ENCODE measurements at places on chromosomes 3 and 15.

DNA sequence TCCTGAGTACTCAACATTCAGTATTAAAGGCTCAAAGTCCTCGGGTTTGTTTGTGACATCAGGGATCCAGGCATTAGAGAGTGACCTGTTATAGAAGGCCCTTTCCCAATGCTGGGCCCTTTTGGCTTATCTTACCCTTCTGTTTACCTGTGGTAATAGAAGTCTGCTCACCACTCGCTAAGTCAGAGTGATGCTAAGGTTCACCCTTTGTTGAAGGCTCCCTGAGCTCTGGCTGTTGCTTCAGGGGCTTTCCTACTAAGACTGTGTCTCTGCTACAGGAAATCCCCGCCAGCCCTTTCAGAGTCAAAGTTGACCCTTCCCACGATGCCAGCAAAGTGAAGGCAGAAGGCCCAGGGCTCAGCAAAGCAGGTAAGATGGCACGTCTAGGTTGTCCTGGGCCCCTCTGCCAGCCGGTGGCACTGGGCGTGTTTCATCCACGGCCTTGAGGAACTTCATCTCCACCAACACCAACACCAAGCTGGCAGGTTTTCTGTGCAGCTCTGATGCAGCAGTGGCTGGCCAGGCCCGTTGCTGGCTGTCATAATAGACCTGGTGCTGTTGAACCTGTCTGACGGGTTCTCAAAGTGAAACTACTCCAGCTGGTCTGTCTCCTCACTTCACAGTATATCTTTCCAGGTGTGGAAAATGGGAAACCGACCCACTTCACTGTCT is 99.1 kb downstream of the DNASE1L3 start:
- DNase-seq: no peak

- DNase-seq: no peak
Observed at GRCh38 chr15:45101749-45102148, 12.2 kb downstream of the DUOX2 start.

GRCh38 chr3:172189987-172190603 is 150.7 kb downstream of the FNDC3B start:
- no peak for DNase-seq

- DNase-seq: no peak
Observed at GRCh38 chr15:57557267-57557666, 34.4 kb upstream of the MYZAP start.

GRCh38 chr15:23532024-23532423 is 33.5 kb upstream of the MKRN3 start:
- no peak for DNase-seq

- no peak for DNase-seq
Observed at GRCh38 chr3:177842743-177843734, 645.8 kb upstream of the TBL1XR1 start.

- no peak for DNase-seq
Observed at GRCh38 chr3:113205481-113205880, 5.9 kb upstream of the BOC start.

GRCh38 chr3:41277790-41278465 is 78.6 kb downstream of the CTNNB1 start:
- no peak for DNase-seq

DNA sequence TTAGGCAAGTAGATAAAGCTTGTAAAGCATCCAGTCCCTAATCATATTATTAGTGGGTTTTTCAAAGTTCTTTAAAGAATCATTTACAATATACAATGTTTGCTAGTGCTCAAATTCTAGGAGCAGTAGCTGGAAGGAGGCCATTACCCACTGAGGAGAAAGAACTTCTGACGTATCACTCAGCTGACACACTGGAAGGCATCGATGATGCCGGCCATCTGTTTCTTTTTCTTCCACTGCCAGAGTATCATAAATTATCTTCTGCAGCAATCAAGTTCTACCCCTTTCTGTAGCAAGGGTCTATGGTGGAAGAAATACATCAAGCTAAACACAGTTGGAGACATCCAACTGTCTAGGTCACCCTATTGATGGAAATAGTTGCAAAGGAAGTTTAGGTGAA is 243.2 kb upstream of the LRRN1 start:
- DNase-seq: no peak

DNA sequence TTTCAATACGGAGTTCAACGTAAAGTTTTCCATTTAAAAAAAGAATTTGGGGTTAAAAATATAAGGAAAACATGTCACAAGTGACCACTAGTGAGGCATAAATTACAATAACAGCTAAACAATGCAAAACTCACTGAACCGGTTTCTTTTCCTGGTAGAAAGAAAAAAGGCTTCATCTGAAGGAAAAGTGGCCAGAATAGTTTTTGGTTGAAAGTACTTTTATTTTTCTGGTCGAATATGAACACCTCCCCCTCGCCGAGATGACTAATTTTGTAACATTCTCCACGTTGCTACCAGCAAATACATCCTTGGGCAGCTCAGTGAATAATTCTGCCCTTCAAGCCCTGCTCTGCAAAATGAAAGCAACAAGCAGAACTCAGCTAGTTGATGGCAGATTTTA is 3.9 kb upstream of the SRGAP3 start:
- DNase-seq: peak; percentile 51

DNA sequence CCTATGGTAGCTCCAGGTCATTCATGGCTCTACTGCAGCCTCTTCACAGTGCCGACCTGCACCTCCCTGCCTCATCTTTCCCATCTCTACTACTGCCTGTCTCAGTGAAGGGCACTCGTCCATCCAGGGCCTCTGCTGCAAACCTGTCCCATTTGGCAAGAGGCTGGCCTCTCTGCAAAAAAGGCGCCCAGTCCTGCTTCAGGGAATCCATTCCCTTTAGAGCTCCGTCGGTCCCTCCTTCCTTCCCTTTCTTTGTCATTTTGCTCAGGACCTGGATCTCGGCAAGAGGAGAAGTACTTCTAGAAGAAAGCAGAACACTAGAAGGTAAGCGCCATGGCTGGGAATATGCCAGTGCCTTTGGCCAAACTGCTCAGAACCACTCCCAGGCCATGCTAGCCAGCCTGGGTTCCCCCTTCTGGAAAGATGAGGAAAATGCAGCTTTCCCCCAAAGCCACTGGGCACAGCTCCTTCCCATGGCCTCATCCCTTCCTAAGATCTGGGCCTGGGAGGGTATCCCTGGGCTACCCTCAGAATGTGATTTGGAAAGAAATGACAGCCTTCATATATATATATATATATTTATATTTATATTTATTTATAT is 6.4 kb upstream of the ISL2 start:
- peak; percentile 72 for DNase-seq

DNA sequence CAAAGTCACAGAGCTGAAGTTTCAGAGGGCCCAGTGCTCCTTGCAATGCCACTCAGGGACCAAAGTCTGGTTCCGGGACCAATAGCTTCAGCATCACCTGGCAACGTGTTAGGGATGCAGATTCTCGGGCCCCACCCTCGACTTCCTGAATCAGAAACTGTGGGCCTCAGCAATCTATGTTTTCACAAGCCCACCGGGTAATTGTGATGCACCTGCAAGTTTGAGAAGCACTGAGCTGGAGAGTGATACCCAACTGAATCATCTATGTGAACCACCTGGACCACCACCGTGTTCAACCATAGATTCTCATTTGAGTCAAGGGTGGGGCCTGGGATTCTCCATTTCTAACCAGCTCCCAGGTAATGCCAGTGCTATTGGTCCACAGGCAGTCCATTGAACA is 55.7 kb downstream of the CORO2B start:
- no peak for DNase-seq

GRCh38 chr3:52280050-52280461 is 1.6 kb upstream of the WDR82 start:
- no peak for DNase-seq

GRCh38 chr3:177694316-177694715 is 497.0 kb upstream of the TBL1XR1 start:
- no peak for DNase-seq

- DNase-seq: no peak
Observed at GRCh38 chr15:85710340-85710842, 84.3 kb downstream of the KLHL25 start.

DNA sequence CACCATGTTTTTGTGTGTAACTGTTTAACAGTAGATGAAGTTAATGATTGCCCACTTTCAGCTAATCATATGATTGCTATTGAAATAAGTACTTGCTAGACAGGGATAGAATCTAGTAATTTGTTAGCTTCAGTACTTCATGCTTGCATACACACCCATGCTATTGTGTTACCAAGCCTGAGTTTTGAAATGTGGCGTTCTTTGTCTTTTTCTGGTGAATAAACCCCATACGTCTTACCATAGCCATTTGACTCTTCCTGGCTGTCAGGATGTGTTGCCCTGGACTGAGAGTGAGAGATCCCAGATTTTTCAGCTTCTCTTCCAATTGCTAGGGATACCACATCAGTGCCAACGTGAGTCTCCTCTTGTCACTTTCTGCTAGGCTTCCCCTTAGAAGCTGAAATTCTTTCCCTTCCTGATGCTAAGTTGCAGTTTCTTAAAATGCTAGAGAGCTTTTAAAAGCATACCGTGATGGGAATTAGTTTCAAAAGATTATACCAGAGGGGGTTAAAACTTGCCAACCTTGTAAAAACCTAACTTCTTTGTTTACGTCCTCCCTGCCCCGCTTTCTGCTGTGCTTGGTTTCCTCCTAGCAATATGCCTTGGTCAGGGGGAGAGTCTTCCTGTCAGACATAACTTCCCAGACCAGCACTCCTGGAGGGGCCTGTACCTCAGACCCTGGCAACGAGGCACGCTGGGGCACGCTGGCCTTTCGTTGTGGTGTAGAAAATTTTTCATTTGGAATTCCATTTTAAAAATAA is 62.9 kb upstream of the ULK4 start:
- DNase-seq: no peak

GRCh38 chr15:82181371-82181770 is 81.2 kb downstream of the EFL1 start:
- no peak for DNase-seq

GRCh38 chr3:46527239-46527638 is 29.5 kb downstream of the RTP3 start:
- DNase-seq: no peak

GRCh38 chr15:59332009-59332408 is 40.7 kb downstream of the MYO1E start:
- DNase-seq: no peak

DNA sequence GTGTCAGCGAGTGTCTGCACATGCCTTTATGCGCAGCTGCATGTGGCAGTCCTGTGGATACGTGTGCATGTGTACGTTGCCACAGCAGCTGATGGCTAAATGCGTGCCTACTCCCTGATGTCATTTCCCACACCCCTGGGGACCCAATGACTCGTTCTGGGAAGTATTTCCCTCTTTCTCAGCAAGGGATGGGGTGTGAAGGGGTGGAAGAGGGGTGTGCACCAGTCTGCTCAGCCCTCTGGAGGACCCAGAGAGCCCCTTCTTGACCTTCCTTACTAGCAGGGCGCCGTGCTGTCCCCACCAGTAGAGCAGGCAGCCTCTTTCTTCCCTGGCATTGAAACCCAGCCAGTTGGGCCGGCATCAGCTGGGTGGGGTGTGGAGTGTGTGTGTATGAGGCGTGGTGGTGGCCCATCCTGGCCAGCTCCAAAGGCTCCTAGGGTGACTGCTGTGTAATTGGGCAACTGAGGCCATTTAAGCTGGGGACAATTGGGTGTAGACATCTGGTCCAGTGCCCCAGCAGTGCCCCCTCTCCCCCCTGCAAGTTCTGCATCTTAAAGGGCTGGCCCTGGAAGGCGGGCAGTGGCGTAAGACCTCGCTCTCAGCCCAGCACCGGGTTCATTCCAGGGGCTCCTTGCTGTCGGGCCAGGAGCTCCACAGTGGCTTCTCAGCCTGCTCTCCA is 19.2 kb downstream of the SNX33 start:
- no peak for DNase-seq

DNA sequence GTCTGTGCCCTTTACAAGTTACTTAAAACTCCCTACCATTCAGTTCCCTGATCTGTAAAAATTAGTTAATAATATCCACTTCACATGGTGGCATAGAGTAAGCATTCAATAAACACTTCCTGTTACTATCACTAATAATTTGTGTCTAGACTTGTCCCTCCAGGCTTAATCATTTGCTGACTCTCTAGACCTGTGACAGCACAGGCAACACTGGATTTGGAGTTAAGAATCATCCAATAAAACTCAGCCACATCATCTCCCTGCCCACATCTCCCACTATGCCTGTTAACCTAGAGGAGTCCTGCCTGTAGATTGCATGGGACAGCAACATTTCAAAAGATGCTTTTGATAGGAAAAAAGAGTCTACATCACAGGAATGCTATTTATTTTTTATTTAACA is 564.6 kb downstream of the MFSD1 start:
- no peak for DNase-seq

GRCh38 chr3:30730967-30731366 is 124.6 kb downstream of the TGFBR2 start:
- no peak for DNase-seq

DNA sequence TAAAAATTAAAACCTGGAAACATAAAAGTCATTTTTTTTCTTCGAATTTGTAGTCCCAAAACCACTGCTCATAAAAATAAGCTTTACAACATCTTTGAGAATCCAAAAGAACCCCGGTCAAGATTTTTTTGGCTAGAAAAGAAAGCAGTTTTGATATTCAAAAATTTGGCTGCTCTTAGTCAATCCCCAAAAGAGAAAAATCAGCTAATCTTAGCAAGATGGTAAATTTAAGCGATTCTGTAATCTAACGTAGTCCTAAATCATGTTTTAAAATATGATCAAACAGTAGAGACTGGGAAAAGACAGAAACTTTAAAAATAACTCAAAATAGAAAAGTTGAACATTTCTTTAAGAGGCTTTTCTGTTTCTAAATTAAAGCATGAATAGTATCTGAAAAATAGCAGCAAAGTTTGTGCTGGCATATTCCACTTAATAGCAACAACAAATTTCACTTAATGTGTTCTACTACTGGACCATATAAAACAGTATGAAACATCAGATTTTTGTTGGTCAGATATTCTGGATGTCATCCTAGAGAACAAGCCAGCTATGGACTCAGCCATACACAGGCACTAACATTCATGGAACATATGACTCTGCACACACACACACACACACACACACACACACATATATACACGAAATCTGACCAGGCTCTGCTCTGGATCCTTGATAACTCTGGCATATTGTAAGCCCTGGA is 19.1 kb upstream of the NR2F2 start:
- DNase-seq: no peak

DNA sequence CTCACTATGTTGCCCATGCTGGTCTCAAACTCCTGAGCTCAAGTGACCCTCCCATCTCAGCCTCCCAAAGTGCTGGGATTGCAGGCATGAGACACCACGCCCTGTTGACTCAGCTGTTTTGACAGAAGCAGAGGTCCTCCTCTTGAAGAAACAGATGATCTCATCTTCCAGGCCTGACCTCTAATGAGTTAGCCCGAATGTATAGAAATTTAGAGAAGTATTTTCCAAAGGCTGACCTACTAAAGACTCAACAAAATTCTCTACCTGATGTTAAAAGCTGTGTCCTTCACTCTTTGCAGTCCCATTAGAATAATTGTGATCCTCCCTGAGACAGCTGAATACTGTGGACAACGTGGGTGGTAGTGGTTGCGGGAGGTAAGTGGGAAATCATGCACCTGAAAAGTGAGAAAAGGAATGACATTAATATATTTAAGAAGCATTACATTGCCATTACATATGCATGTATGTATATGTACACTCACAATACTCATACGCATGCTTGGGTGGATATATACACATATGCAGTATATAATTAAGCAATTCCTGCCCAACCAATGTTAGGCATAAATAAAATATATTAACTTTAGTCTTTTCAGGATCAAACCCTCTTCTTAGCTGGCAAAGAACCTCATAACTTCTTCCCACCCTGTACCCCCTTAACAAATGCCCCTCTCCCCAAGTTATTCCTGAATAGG is 204.6 kb upstream of the NR2F2 start:
- DNase-seq: no peak

GRCh38 chr15:34986326-34986725 is 1.8 kb downstream of the ZNF770 start:
- no peak for DNase-seq

All from testis (tissue), 5 donors.